Astrocyte of the spinal cord (primary cell): ENCODE measurements at places on chromosomes 7 and 10.

DNA sequence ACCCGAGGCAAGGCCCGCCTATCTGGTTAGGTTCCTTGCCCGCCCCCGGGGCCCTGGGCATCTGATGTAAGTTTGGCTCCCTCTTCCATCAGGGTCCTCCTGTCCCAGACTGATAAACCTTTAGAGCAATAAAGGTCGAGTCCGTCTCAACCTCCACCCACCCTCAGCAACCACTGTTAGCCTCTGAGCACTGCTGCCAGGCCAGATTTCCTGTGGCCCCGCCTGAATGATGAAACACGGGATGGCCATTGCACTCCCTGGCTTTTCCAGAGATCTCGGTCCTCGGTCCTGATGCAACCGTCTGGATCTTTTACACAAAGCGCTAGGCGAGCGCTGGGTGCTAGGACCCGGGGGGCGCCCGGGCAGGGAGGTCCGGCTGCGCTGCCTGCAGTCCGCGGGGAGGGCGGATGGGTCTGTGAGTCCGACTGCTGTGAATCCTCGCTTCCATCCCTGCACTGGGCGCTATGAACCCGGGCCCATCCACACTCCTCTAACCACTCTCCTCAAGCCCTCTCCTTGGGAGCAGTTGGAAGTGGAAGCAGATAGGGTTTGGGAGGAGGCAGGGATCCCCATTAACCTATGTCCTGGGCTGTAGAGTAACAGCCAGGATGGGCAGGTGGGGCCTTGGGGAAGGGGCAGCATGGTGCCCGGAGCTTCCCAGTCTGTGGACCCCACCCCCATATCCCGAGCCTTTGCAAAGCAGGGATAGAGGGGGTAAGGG, 875 bp upstream of the DDIT4 start:
- DNase-seq = peak; percentile 98

DNA sequence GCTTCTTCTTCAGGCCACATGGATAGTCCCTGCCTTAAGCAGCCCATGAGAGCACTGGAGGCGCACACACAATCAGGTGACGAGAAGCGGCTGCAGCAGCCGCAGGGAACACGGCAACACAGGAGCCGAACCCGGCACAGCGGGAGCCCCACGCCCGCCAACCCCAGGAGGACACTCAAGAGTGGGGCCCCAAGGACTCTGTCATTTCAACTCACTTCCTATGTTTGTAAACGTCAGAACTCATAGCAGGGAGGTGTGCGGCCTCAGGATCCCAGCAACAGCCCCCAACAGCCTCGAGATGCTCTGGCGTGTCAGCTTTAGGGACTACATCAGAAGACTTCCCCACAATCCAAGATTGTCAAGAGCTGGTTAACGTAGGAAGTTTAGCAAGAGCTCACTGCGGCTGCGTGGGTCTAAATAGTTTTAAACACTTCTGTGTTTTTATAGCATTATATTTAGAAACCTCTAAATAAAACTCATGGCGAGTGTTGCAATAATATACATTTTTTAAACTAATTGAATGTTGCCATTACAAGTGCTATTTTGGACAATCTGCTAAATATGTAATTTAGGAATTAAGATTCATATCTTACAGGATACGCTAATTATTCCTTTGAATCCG, 123.4 kb downstream of the MAD1L1 start:
- DNase-seq = peak; percentile 32

DNA sequence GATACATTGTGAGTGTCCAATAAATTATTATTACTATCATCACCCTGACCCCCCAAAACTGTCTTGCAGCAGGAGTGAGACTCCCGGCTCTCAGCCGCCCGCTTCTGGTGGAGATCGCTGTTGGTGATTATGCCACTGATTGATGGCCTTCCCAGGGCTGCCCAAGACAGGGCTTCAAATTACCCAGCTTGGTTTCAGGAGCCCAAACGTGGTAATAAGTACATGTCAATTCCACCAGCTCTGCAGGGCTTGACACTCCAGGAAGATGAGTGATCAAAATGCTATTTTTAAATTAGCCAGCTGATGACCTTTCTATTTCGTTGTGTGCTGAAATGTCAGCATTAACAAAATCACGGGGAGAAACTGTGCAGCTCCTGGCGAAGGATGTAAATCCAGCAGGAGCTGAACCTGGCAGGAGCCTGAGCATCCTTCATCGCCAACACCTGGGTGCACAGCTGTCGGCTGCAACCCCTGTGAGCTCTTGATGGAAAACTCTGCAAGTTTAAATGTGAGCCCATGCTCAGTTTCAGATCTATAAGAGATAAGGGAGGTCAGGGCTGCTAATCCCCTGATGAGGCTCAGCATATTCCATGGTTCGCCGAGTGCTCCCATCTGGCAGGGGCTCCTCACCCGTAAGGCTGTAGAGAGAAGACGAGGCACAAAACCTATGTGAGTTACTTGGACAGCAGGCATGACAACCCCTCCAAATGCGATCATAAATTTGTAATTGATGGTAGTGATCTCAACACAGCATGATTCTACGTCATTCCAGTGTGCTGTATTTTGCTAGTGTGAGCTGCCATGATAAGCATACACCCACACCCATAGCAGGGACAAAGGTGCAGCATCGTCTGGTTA, 446.3 kb downstream of the TCERG1L start:
- no peak for DNase-seq

GRCh38 chr7:139901056-139901795, 72.2 kb downstream of the TBXAS1 start:
- DNase-seq = no peak

GRCh38 chr7:1532456-1533254, 2.2 kb downstream of the MAFK start:
- peak; percentile 95 for DNase-seq

DNA sequence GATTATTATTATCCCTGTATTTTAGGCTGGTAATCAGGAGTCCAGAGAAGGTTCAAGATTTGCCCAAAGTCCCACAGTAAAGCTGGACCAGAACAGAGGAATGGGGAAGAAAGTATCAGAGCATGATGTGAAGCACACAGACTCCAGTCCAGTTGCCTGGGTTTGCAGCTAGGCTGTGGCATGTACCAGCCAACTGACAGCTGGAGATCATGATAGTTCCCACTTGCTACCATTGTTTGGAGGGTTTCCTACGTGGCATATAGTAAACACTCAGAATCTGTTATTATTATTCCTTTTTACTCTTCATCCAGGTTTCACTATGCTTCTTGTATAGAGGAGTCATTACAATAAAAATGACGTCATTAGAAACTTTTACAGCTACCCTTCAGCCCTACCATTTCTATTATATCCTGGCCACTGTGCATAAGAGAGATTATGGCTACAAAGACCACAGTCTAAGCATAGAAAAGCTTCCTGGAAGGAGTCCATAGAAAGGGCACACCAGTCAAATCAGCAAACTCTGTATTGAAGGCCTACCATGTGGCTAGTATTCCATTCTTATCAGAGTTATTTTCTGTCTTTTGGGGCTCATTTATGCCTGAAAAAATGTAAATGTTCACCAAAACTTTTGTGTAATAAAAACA, 66.6 kb downstream of the MTPN start:
- DNase-seq = no peak
